ENCODE measurements at places on chromosomes 5 and 9.

- DNase-seq, result no peak
Observed at GRCh38 chr9:92276331-92277032, 17.0 kb downstream of the IARS1 start.

GRCh38 chr5:128083811-128084227 is 253 bp downstream of the SLC12A2 start:
- peak; percentile 43 for DNase-seq

GRCh38 chr5:151092762-151093161 is 11.9 kb upstream of the TNIP1 start:
- no peak for DNase-seq

DNA sequence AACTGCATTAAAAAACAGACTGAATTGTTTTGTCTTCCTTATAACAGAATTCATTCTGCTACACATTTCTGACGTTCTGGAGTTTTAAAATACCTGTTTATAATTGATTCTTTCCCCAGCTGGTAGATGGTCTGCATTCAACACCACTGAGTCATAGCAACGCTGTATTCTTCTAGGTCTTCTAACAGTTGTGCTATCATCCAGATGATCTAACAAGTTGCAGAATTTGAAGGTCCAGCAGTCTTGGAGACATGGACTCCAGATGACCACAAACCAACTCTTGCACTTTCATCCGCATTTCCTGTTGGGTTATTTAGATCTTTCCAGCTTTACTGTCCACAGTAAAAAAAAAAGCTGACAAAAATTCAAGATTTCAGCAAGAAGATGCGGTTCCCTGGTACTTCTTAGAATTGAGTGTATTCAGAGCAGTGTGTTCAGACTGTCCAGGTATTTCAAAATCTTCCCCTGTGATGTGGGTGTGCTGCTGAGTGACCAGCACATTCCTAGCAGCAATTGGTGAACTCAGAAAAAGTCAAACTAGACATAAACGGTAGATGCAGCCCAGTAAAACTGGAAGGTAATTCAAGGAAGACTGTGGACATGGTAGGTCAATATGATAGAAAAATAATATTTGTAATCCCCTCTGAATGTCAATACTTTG is 50.2 kb downstream of the CSNK1A1 start:
- DNase-seq, result no peak

- DNase-seq, result no peak
Observed at GRCh38 chr5:91643797-91644196, 260.7 kb upstream of the ARRDC3 start.

- DNase-seq, result no peak
Observed at GRCh38 chr9:130918101-130918825, 20.8 kb downstream of the FIBCD1 start.

DNA sequence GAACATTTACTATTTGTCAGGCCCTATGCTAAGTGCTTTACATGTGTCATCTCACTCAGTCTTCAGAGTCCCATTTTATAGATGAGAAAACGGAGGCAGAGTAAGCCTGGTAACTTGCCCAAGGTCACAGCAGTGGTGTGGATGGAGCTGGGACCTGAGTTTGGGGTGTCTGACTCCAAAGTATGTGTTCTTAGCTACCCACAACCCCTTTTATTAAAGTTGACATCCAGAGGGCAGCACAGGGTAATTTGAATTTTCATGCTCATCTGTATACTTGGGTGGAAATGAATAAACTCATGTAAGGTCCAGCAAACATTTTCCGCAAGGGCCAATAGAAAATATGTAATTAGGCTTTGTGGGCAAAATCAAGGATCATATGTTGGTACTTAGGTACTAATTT is 93.4 kb upstream of the SLC25A48 start:
- DNase-seq, result no peak

- no peak for DNase-seq
Observed at GRCh38 chr5:171625646-171626045, 160.0 kb upstream of the SMIM23 start.

DNA sequence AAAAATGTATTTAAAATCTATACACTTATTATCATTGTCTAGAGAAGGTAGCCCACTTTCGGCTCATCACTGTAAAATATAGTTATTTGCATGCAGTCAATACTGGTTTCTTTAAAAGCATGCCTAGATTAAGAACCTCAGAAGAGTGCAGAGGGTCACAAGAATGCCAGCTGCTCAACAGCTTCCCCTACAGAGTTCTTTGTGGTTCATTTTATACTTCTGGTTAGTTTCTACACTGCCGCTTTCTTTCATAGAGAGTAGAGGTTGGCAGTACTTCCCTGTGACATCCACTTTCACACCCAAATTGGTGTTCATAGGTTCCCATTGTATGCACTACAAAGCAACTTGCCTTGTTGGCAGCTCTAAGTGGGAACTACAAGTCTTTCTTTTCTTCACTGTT is 137.3 kb downstream of the KIAA0825 start:
- DNase-seq, result no peak

DNA sequence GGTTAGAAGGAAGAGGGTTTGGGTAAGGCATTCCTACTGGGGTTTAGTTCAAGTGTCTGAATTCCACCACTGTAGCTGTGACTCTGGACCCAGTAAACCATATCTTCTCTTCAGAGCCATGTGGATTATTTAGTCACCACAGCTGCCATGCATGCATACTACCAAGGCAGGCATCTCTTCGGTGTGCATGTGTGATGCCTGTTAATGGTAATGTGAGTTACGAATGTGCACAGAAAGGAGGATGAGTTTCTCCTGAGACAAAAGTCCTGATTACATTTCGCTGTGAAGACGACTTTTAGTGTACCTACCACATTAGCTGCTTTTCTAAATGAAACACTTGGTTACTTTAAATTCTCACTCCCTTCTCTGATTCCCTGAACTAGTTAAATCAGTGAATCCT is 9.3 kb downstream of the PBX3 start:
- no peak for DNase-seq

DNA sequence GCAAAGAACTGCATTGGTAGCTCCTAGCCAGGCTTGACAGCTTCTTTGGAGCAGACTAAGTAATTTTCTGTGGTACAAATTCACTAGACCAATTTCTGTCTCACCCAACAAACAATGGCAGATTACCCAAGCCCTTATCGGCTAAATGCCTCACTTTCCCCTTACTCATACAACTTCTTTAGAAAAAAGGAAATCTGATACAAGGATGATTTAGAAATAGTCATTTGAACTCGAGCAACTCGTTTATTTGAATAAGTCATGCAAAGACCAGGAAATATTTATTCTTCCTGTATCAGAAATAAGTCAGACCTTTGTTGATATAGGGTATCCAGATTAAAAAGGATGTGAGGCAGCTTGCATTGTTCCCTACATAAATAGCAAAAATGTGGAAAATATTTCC is 170.4 kb upstream of the CDH6 start:
- DNase-seq, result no peak

- DNase-seq, result no peak
Observed at GRCh38 chr9:124290053-124290591, 32.4 kb downstream of the NEK6 start.

DNA sequence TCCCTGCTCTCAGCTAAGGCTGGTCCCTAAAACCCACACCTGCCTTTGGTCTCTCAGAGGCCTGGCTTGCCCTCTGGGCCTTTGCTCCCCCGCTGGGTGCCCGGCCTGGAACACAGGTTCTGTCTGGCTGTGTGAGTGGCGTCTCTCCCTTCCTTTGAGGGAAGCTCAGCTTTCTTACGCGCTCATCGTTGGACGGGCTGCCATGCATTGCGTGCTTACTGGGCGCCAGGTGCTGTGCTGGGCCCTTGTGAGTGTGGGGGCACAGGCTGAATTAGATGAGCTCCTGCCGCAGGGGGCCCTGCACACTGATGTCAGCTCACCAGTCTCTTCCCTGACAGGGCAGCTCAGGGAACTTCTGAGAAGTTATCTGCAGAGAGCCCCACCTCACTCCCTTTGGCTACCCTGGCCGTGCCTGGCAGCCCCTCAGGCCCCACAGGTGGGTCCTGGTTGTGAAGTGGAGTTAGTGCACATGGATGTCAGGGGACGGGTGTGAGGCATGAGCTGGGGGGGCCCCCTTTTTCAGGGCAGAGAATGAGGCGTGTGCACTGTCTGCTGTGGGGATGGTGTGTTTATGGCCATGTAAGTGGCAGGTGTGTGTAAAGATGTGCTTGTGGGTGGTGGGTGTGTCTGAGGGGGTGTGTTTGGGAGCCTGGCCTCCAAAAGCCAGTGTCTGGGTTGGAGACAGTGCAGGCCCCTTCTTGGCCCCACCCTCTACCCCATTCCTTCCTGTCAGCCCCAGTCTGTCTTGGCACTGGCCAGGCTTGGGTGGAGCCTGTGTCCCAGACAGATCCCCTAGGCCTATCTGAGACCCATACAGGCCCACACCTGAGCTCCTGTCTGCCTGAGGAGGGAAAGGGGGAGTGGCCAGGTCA is 7.5 kb upstream of the RMND5B start:
- DNase-seq, result no peak

DNA sequence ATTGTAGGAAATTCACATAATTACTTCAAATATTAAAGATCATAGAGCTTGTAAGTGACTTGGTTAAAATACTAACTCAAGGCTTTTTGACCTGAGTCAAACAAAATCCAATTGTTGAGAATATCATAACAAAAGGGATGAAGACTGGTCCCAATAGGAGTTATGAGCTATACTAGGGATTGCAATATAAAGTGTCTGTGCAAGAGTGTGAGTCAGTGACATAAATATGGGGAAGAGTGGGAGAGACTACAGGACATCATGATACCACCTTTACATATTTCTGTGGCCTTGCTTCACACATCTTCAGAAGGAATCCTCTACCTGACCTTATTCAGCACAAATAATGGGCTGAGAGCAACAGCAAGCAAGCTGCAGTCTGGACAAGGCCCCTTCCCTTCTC is 180.9 kb upstream of the SLC24A2 start:
- DNase-seq, result no peak

DNA sequence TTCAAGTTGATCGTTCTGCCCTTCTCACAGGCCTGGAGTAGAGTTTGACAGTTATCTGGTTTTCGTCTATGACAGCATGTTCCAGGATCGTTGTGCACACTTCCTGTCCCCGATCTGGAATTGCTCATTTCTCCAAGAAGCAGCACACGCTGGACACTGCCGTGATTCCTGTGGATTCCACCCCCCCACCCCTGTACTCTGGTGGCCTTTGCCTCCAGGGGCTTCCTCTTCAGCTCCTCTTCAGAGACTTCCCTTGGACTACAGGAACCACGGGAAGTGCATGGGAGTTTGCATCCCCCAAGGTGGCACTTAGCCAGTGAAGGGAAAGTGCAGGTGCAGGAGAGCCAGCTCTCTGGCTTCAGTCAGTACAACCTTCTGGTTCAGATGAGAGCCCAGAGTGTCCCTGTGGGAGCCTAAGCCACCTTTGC is 160.7 kb downstream of the CACNA1B start:
- DNase-seq, result no peak

DNA sequence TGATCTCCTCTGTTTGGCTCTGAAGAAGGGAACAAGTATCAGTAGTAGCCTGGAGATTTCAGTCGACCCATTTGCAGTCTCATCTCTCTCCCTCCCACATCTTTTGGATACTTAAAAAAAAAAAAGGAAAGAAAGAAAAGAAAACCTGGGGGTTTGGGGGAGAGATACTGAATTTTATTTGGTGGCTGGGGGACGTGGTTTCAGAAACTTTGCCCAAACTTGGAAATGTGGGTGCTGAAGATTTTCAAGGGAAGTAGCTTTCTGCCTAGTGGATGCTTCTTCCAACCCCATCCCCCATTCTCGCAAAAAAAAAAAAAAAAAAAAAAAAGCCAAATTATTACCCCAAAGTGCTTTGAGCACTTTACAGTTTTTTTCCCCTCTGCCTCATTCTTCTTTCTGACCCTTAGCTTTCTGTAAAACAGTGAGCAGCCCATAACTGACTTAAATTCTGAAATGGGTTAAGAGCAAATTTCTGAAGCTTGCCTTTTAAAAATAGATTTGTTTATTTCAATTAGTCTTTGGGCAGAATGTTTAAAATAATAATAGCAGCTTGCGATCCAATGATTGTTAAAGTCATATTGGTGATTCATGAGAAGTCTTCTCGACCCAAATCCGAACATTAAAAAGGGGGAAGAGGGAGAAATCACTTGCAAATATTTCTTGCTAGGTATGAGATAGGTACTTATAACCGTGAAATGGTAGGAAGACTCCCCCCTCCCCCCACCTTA is 894 bp downstream of the FST start:
- DNase-seq, result no peak

GRCh38 chr9:9492506-9492905 is 1120.3 kb downstream of the PTPRD start:
- no peak for DNase-seq
